Fibroblast of mammary gland (primary cell): ENCODE measurements at places on chromosomes 4 and X.

GRCh38 chr4:2272026-2272827 is 10.3 kb upstream of the MXD4 start:
- DNase-seq: no peak

DNA sequence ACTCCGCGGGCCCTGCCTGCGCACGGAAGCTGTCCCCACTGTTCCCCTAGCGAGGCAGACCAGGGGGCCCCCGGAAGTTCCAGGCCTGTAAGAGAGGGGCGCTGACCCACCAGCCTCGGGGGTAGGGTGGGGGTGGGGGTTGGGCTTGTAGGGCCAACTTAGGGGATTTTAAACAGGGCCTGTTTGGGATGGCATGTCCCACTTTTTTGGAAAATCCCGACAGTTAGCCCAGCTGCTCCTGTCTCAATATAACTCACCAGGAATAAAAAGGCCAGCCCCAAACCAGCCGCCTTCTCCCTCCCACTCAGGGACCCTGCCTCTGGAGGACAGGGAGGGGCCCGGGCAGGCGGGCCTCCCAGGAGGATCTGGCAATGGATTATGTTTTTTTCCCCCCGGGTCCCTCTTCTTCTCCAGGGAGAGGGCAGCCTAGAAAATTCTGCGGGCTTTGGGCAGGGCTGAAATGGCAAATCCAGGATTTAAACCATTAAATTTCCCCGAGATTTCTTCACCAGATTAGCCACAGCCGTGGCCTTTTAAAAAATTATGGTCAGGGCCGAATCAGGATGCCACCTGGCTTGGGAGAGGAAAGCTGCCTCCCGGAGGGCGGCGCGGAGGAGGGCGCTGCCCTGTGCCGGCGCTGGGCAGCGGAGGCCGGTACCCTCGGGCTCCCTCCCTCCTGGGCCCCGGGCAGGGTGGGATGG is 957 bp downstream of the PPP2R2C start:
- no peak for DNase-seq

DNA sequence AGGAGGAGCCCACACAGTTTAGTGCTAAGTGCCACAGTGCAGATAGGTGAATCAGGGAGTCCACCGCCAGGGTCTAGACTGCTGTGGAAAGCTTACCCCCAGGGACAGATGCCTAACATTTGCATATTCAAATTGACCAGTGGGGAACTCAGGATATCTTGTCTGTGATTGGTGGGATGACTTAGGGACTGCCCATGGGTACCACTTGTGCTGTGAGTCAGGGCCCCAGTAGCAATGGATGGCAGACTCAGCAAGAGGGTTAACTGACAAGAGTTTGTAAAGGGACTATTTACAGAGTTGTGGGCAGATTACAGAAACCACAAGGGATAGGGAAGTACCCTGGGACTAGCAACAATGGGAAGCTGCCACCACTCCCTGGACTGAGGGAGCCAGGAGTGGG is 282.1 kb downstream of the BCOR start:
- no peak for DNase-seq

- no peak for DNase-seq
Measured at GRCh38 chrX:134870419-134870818, 120.4 kb upstream of the SMIM10 start.

DNA sequence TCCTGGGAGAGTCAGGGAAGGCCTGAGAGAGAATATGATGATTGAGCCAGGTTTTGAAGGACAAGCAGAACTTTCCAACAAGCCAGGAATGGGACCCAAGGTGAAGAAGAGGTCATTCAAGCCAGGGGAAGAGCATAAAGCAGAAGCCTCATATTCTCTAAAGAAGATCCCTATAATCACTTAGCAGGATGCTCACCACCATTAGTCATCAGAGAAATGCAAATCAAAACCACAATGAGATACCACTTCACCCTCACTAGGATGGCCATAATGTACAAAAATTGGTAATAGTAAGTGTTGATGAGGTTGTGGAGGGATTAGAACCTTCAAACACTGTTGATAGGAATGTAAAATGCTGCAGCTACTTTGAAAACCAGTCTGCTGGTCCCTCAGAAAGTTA is 20.5 kb upstream of the SUPT20HL1 start:
- no peak for DNase-seq

DNA sequence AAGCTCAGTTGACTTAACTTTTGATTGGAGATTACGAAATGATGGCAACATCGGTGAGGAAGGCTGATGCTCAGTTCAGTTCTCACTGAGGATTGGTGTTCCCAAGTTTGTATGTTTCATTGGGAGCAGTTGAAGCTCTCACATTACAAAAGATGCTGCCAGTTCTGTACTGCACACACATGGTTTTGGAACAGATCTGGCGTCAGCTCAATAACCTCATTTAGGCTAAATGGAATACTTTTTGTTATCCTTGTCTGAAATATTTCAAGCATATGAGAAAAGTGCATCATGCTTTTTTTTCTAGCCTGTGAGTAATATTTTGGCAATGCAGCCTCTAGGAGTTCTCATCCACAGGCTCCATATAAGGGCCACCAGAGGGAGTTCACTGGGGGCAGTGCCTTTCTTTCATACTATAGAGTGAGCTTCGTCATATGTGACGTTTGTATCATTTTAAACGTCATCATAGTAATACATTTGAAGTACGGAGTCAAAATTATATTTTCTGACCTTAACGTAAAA is 4.1 kb downstream of the ENPEP start:
- DNase-seq: peak; percentile 99

GRCh38 chr4:83906561-83906960 is 370.7 kb downstream of the GPAT3 start:
- DNase-seq: peak; percentile 44

- no peak for DNase-seq
Measured at GRCh38 chr4:24966076-24966475, 53.2 kb upstream of the CCDC149 start.

- DNase-seq: no peak
Measured at GRCh38 chr4:73533515-73534422, 52.2 kb downstream of the AFM start.

- peak; percentile 27 for DNase-seq
Measured at GRCh38 chrX:108000751-108001150, 18.6 kb upstream of the TEX13B start.

DNA sequence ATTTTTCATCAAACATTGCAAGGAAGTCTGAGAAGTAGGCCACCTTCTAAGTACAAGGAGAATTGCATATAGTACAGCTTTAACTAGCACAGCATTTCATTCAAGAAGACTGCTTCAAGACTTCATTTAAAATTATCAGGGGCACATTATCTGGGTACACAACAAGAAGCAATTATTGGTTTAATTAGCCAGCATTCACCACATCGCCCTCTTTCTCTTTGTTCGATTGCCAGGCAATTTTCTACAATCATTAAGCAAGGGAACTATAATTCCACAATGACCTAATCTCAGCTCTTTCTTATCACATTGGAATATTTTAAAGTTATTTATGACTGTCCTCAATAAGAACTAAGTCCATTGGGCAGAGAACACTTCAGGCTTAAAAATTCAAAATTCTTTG is 1347.1 kb upstream of the PABPC4L start:
- DNase-seq: no peak

- DNase-seq: no peak
Measured at GRCh38 chr4:36343501-36344175, 62.2 kb downstream of the DTHD1 start.

DNA sequence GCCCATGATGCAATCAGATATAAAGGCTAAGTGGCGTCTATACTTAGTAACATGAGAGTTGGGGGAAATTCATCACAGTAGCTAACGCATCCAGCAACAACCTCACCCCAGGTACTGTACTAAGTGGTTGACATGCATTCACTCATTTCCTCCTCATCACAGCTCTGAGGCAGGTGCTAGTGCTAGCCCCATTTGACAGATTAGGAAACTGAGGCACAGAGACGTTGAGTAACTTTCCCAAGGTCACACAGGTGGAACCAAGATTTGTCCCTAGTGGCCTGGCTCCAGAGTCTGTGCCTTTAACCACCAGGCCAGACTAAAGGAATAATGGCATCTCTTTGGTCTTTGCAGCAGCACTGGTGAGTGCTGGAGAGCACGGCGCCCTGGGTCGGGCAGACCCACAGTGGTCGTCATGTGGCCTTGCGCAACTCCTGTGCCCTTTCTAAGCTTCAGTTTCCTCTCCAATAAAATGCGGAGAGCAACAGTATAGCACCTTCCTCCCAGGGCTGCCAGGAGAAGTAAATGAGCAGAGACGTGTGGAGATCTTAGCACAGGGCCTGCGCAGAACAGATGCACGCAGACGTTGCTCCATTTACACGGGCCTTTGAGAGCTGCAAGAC is 186.4 kb downstream of the BCOR start:
- DNase-seq: no peak

DNA sequence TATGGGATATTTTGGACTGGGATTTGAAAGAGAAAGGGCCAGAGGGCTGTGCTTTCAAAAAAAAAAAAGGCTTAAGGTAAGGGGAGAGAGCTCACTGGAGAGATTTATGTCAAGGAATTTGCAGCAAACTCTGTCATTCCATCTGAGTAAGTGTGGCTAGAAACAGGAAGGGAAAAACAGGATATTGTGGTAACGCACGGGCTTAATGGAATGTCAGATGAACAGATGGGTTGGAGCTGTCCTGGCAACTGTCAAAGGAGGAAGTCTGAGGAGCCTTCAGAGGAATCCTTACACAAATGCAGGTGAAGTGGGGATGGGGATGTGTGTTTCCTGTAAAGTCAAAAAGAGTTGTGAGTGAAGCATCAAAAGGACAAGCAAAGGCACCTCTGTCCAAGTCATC is 15.1 kb upstream of the NKX3-2 start:
- peak; percentile 82 for DNase-seq

GRCh38 chrX:11264925-11265324 is 28.3 kb upstream of the AMELX start:
- no peak for DNase-seq

DNA sequence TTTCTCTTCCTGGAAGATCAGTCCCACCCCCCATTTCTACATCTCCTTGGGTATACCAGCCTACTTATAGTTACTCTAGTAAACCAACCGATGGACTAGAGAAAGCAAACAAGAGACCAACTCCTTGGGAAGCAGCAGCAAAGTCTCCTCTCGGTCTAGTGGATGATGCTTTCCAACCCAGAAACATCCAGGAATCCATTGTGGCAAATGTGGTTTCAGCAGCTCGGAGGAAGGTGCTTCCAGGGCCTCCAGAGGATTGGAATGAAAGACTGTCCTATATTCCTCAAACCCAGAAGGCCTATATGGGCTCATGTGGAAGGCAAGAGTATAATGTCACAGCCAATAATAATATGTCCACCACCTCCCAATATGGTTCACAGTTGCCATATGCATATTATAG is 78.2 kb upstream of the MYOZ2 start:
- no peak for DNase-seq

- DNase-seq: peak; percentile 6
Measured at GRCh38 chr4:187179086-187180058, 455.7 kb upstream of the FAT1 start.
